Kidney (tissue), 22 donors: ENCODE measurements at places on chromosomes 11 and 22.

GRCh38 chr22:45448431-45448830, 34.9 kb downstream of the RIBC2 start:
- no peaks in the 10 kb centered on the region for H3K4me1 ChIP-seq
- no peak overlapping the region for H3K27ac ChIP-seq
- no peak overlapping the region for H3K4me3 ChIP-seq

- no peaks in the 10 kb centered on the region for H3K36me3 ChIP-seq
- no peak overlapping the region for H3K27ac ChIP-seq
- H3K27me3 ChIP-seq = no peaks in the 10 kb centered on the region
- no peaks in the 10 kb centered on the region for H3K4me1 ChIP-seq
- no peak overlapping the region for H3K4me3 ChIP-seq
- DNase-seq = peak; percentile 52
These were observed 31.2 kb downstream of the CCDC83 start for GRCh38 chr11:85886089-85887056.

DNA sequence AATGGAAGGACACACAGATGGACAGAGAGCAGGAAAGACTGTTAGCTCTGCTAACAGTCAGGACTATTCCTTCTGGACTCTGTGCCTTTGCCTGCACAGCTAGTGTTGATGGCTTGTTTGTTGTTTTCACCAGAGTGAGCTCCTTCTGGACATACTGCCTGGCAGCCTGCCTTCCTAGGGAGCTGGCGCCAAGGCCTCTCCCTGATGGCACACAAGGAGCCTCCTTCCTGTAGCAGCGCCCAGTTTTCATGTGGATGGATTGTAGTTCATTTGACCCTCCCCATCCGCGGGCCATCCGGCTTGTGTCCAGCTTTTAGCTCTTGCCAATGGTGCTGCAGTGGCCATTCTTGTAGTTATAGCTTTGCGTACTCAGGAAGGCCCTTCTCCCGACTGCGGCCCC, 16.6 kb upstream of the BCR start:
- H3K4me1 ChIP-seq = no peaks in the 10 kb centered on the region
- no peaks in the 10 kb centered on the region for H3K27me3 ChIP-seq
- H3K36me3 ChIP-seq = no peaks in the 10 kb centered on the region

GRCh38 chr11:59154610-59155009, 12.0 kb downstream of the FAM111A start:
- H3K27ac ChIP-seq = no peak overlapping the region
- no peak for DNase-seq
- H3K4me1 ChIP-seq = no peaks in the 10 kb centered on the region
- H3K27me3 ChIP-seq = no peaks in the 10 kb centered on the region
- H3K4me3 ChIP-seq = no peak overlapping the region

GRCh38 chr11:88042238-88042637, 133.0 kb downstream of the RAB38 start:
- H3K27me3 ChIP-seq = no peaks in the 10 kb centered on the region
- H3K36me3 ChIP-seq = no peaks in the 10 kb centered on the region
- H3K4me1 ChIP-seq = no peaks in the 10 kb centered on the region

- H3K4me3 ChIP-seq = no peak overlapping the region
- DNase-seq = peak; percentile 72
- H3K27ac ChIP-seq = peak overlapping the region; percentile 76
- H3K27me3 ChIP-seq = no peaks in the 10 kb centered on the region
These were observed 942 bp upstream of the TSPAN18 start for GRCh38 chr11:44725757-44726282.

DNA sequence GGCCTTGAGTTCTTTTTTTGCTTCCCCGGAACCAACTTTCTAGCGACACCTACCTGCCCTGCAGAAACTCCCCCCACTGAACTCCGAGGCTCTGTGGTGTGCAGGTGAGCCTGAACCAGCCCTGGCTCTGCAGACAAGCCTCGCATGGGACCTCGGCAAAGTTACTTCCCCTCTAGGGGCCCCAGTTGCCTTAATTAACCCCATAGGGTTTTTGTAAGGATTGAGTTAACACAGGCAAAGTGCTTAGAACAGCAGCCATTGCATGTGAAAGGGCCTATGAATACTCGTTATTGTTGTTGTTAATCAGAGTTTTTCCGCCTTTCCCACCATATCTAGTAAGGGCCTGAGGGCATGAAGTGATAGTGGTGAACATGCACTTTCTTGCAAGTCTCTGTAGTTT, 12.6 kb upstream of the SYT13 start:
- no peaks in the 10 kb centered on the region for H3K27me3 ChIP-seq
- H3K4me3 ChIP-seq = no peak overlapping the region
- H3K27ac ChIP-seq = no peak overlapping the region
- peaks cover 4% of the 10 kb centered on the region for H3K4me1 ChIP-seq

DNA sequence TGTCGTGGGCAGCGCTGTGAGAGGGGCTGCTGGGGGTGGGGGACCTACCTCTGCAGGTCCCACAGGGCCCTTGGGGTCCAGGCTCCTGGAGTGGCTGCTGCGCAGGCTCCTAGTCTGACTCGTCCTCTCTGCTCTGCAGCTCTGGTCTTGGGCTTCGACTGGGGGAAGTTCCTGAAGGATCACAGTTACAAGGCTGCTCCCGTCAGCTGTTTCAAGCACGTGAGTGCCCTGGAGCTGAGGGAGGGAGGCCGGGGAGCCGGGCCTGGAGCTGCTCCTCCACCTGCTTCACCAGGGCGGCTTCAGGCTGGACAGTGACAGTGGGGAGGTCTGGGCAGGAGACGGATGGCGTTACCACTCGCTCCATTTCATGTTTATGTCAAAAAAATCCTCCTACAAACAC, 11.9 kb downstream of the L3MBTL2 start:
- H3K36me3 ChIP-seq = peaks cover 14% of the 10 kb centered on the region
- no peaks in the 10 kb centered on the region for H3K27me3 ChIP-seq
- H3K27ac ChIP-seq = peak overlapping the region; percentile 22
- DNase-seq = no peak

- no peaks in the 10 kb centered on the region for H3K4me1 ChIP-seq
- no peaks in the 10 kb centered on the region for H3K36me3 ChIP-seq
- no peak overlapping the region for H3K27ac ChIP-seq
These were observed 49.1 kb downstream of the PISD start for GRCh38 chr22:31612891-31613285.

DNA sequence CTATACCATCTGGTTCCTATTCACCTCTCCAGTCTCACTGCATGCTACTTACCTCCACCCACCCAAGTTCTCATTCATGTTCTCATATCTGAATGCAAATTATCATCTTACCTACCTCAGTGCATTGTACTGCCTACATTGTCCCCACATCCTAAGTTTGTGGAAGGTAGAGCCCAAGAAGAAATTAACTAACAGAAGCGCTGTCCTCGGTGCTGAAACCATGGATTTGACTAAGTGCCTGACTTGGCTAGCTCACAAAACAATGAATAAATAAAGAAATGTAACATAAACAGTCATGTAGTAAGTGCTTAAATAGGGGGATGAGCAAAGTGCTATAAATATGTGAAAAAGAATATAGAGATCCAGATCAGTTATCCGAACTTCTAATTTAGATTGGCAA, 63.2 kb downstream of the GRIA4 start:
- H3K27me3 ChIP-seq = no peaks in the 10 kb centered on the region
- H3K4me3 ChIP-seq = no peak overlapping the region
- no peak overlapping the region for H3K27ac ChIP-seq

GRCh38 chr22:50702821-50703725, 30.4 kb downstream of the SHANK3 start:
- no peak overlapping the region for H3K4me3 ChIP-seq
- no peaks in the 10 kb centered on the region for H3K36me3 ChIP-seq
- H3K4me1 ChIP-seq = no peaks in the 10 kb centered on the region
- H3K27me3 ChIP-seq = no peaks in the 10 kb centered on the region
- no peak for DNase-seq

DNA sequence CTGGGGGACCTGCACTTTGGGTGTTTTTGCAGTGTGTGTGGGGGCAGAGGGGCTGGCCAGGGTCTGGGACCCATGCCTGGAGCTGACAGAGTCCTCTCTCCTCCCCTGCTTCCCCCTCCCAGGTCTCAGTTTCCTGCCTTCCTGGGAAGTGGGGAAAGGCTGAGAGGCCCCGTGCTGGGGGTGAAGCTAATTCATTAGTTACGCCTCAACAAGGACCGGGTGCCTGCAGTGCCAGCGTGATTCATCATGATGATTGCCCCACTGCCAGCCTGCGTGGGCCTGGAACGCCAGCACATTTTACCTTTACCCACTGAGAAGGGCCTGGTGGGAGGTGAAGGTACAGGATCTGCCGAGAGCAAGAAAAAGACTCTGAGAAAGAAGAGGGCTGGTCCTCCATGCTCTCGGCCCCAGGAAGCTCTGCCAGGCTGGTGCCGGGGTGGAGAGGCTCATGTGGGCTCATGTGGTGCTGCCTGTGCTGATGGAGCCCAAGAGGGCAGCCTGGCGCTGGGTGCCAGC, 2.9 kb upstream of the LRRC10B start:
- no peaks in the 10 kb centered on the region for H3K4me1 ChIP-seq
- H3K27me3 ChIP-seq = peaks cover 7% of the 10 kb centered on the region
- H3K36me3 ChIP-seq = no peaks in the 10 kb centered on the region
- H3K4me3 ChIP-seq = no peak overlapping the region
